ENCODE measurements at places on chromosomes 7 and 10.

GRCh38 chr10:64211466-64211865 lies 690.3 kb downstream of the REEP3 start:
- DNase-seq = no peak

DNA sequence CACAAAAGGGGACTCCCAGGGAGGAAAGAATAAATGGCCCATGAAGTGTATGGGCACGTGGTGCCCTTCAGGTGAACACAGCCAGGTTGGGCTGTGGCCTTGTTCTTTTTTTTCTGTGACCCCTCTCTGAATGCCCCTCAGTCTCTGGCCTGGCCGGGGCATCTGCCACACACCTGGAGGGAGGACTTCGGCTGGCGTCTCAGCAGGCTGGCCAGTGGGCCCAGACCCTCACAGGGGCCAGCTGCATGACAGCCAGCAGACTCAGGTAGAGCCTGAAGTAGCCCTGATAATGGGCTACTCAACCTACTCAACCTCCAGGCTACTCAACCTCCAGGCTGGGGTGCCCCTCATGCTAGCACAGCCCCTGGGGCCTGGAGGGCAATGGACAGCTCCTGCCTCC lies 9.8 kb upstream of the CAMK2B start:
- DNase-seq = no peak

DNA sequence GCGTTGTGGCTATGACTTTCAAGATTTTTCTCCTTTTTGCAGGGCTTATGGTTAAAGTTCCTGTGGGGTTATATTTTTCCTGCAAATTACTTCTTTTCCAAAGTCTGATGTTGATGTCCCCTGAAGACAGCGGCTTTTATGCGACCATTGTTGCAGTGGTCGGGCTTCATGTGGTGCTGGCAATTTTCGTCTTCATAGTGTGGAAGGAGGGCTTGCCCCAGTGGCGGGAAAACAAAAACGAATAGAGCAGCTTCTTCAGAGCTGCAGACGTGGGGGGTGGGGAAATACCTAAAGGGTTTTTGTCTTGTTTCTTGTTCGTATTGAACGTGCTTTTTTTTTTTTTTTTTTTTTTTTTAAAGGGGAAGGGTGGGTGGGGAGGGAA lies 53.8 kb downstream of the MCMBP start:
- no peak for DNase-seq

DNA sequence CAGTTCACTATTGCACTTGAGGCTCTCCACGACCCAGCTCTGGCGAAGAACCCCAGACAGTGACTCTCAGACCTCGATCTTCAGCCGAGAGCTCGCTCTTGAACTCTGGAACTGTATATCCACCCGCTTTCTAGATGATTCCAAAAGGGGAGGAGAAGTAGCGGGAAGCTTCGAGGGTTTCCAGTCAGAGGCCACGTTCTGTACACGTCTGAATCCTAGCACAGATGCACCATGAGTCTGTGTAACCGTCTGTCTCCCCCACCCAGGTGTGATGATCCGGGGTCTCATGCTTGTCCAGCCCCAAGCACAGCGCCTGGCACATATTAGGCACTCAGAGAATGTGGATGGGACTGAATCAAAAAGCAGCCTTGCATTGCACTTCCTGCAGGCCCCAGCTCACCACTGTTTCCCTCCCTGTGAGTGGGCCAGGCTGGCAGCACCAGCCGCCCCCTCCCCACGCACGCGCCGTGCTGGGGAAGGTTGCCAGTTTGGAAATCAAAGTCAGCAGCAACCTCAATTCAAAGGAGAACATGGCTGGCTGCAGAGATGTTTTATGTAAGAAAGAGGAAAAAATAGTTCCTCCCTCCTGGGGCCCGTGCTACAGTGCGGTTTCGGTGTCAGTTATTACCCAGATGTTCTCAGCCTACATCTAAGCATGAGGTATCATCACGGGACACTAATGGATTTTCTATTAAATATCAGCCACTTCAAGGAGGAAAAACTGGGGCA lies 5.7 kb downstream of the GRID2IP start:
- DNase-seq = no peak

DNA sequence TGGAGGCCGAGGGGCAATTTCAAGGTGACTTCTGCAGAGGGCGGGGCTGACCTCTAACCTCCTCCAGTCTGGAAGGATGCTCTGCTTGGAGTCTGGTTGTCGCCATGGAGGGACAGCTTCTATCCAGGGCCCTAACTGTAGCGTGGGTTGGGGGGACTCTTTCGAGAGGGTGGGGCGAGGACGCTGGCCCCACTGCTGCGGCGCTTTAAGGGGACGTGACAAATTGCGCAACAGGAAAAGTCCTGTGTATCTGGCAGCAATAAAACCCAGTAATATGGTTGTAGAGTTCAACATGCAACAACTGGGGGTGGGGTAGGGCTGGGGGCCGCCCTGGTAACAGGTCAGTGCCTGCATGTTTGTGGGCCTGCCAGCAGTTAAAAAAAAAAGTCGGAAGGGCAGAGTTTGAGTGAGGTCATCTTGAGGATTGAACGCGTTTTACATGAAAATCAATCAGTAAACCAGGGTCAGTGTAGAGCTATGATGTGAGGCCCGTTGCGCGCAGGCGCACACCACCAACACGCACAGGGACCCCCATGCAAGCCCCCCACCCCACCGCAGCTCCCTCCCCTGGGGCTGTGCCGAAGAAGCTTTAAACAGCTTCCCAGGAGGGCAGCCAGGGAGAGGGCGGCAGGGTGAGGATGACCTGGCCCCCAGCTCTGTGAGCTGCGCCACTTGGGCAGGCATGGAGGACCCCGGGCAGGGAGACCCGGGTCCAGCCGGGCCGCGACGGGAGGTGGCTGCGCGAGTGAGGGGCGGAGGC lies 4.3 kb downstream of the SHH start:
- no peak for DNase-seq

DNA sequence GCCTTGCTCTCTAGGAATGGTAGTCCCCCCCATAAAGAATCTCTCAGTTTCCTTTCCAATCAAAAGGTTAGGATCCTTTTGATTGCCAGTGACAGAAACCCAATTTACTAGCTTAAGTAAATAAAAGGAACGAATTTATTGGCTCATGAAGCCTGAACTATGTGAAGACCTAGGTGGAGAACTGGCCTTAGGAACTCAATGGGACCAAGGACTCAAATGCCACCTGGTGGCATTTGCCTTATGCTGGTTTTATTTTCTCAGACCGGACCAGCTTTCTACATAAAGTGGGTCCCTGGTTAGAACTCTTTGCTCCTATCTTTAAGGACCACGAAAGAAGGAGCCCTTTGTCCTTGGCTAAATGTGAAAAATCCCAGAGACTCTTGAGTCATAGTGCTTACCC lies 25.4 kb downstream of the CFTR start:
- DNase-seq = no peak

DNA sequence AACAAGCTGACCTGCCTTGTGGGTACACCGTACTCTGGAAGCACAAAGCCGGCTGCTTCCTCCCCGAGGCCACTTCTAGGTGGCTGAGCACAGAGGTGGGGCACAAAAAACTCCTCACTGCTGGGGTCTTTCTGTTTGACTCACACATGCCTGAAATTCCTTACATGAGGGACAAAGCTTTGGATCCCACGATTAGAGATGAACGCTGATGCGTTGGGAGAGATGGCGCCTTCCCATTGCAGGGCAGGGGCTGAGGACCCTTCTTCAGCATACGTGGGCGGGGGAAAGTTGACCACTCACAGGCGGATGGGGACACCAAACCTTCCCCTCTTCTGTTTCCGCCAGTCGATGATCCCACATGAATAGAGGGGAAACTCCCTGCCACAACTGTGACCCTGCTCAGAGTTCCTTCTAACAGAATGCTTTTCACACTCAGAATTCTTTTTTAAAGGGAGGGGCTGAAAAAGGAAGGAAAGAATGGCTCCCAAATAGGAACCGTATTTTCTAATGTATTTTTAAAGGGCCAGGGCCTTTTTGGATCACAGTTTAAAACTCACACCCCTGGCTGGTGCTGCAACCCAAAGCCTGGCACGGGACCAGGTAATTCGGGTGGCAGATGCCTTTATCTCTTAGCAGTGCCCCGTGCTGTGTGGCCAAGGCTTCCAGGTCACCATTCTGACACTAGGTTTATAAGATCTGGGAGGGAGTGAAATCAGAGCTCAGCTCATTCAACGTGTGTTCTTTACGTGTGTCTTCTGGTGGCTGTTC lies 134.0 kb downstream of the PRKAG2 start:
- no peak for DNase-seq

- DNase-seq = no peak
These were observed 433.7 kb upstream of the TPK1 start for GRCh38 chr7:145269418-145270161.

- DNase-seq = no peak
These were observed 26.7 kb upstream of the ABLIM1 start for GRCh38 chr10:114684822-114685209.

GRCh38 chr10:26057466-26057865 lies 123.4 kb downstream of the MYO3A start:
- DNase-seq = no peak

DNA sequence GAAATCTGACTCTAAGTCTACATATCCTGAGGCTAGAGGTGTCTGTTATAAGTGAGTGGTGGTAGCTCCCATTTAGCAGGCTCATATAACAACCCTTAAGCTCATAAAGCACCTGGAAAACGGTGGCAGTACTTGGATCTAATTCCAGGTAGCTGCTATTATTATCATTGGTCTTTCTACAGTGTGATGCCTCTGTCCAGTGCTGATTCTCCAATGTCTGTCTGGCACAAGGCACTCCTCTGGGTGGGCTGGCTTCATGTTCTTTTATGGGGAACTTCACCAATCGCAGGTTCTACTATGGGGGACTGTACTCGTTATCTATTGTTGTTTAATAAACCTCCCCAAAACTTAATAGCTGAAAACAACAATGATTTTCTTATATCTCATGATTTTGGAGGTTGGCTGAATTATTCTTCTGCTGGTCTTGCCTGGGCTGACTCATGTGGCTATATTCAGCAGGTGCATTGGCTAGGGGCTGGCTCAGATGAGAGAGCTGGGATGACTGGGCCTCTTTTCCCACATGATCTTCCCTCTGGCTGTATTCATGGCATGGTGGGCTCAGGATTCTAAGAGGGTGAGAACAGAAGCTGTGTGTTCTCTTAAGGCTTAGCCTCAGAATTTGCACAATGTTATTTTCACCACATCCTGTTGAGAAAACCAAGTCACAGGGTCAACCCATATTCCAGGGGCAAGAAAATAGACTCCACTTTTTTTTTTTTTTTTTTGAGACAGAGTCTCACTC lies 93.0 kb upstream of the PCGF5 start:
- DNase-seq = no peak

- no peak for DNase-seq
These were observed 147.4 kb upstream of the AGR3 start for GRCh38 chr7:17029150-17029549.

- no peak for DNase-seq
These were observed 112.3 kb upstream of the PHYHIPL start for GRCh38 chr10:59064080-59064692.

GRCh38 chr10:46539596-46540411 lies 16.7 kb downstream of the GPRIN2 start:
- DNase-seq = no peak

GRCh38 chr10:133258818-133259601 lies 17.7 kb downstream of the ADAM8 start:
- peak; percentile 77 for DNase-seq

DNA sequence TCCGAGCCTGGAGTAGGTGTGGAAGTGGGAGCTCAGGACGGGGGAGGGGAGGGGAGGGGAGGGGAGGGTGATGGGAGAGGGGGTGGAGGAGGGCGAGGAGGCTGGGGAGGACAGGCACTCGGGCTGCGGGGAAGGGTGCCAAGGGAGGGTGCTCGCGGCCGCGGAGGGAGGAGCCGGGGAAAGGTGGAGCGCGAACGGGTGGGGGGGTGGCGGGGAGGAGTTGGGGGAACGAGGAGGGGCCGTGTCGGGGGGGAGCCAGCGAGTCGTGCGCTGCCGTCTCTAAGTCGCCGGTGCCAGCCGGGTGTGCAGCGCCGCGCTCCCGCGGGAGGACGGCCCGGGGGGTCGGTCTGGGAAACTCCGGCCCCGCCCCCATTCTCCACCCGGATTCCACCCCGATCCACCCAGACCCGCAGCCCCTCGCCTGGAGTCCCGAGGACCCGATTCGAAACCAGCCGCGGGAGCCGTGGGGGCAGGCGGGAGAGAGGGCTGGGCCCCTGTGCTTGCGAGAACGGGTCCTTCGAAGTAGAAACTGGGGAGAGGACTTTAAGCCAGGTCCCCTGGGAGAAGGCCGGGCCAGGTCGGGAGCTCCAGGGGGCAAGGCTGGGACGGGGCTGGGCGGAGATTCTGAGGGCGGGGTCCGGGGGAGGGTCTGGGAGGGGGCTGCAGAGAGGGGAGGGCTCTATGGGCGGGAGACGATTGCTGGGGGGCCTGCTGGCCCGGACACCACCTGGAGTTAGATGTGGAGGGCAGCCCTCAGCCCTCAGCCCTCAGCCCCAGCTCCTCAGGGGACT lies at the start of gene ZNF467:
TSS of gene ZNF467 (minus strand) at position 143 of the 791 bp plus-strand sequence. CDS start 2,556 bp downstream, outside the sequence.
- DNase-seq = peak; percentile 77

DNA sequence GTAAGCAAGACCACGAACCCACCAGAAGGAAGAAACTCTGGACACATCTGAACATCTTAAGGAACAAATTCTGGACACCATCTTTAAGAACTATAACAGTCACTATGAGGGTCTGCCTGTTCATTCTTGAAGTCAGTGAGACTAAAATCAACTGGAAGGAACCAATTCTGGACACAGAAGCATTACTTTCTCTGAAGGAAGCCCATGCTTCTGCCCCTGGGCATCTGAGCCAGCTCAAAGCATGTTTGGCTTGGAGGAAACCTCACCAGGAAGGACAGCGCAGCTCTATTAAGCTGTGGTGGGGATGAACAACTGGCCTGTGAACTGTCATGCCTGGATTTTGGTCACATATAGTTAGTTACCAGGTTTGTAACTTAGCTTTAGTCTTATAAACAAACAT lies 132.4 kb upstream of the GDF10 start:
- DNase-seq = no peak

DNA sequence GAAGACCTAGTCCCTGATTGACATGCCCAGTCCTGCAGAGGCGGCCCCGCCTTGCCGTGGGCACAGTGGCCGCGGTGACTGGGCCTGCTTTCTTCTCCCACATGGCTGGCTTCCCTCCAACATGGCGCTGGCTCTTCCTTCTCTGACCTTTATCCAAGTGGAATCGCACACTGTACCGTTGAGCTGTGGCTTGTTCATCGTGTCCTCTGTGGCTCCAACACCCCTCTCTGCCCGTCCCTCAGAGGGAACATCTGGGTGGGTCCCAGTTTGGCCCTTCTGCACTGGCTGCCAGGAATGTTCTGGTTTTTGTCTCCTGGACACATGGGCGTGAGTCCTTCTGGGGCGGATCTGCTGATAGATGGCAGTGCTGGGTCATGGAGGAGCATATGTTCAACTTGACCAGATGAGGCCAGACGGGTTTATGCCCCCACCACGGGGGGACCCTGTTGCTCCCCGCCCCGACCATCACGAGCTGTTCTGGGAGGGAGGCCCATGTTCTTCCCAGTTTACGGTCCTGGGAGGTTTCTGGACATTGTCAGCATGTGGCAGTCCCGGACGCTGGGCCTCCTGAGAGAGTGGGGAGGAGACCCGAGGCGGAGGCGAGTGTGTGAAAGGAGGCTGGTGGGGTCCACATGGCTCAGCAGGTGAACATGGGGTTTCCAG lies 63.5 kb downstream of the LHPP start:
- DNase-seq = no peak

DNA sequence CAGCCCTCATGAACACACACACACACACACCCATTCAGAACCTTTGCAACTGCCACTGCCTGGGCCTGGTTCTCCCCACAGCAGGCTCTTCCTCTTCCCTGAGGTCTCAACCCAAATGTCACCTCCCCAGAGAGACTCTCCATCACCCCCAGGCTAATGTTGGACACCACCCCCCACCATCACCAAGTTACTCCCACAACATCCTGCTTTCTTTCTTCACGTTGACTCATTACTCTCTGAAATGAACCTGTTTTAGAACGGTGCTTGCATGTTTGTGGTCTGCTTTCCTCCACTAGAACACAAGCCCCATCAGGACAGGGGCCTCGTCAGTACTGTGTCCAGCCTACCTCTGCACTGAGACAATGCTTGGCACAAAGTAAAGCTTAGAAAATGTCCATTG lies 16.0 kb downstream of the AFAP1L2 start:
- no peak for DNase-seq

Measured in right forelimb (tissue), 1 donor.